ENCODE measurements at places on chromosomes 3 and 15.

DNA sequence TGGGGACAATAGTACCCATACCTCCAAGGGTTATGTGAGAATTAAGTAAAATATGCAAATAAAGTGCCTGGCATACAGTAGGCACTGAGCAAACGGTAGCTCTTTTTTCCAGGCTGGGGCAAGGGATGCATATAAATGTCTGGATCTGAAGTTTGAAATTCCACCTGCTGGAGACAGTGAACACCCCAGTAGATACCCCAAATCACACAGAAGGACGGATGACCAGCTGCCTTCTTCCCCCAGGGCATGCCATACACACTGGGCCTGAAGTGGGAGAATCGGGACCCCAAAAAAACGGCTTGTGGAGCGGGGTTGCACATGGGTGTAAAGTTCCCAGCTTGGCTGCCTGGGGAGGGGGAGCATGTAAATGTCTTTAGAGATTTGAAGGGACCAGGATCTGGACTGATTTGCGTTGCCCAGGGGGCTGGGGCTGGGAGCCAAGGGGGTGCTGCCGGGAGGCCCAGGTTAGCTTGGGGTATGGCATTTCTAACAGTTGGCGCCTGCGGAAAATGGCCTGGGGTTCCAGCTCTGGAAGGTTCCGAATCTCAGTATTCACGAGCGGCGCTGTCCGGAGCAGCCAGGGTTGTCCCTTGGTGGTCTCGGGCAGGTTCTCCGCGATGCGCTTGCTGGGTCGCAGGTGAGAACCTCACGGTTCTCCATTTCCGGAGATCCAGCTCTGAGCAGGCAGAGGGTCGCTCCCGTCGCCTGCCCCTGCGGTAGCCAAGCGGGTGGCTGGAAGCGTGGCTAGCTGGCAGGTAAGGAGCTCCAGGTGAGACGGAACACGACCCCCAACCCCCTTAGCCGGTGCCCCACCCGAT is 42.6 kb upstream of the POLG start:
- no peak for DNase-seq

- DNase-seq = no peak
Observed at GRCh38 chr3:173826901-173827609, 429.5 kb downstream of the NLGN1 start.

- no peak for DNase-seq
Observed at GRCh38 chr3:45878124-45878523, 8.2 kb upstream of the CCR9 start.

- DNase-seq = no peak
Observed at GRCh38 chr3:167559924-167560323, 86.1 kb upstream of the SERPINI2 start.

DNA sequence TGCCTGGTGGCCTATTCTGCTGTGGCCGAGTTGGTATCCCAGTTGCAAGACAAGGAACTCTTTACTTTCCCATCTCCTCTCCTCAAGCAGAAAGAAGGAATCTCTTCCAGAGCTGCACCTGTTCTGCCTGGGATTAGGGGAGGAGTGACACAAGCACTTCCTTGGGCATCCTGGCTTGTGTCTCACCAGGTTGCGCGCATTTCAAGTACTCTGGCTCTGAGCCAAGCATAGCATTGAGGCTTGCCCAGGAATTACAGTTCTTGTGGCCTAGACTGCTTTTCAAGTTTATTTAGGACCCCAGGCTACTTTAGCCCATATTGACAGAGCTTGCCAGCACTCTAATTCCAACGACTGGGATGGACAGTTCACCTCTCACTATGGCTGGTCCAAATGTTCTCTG is 150.5 kb downstream of the RSRC1 start:
- DNase-seq = no peak

- no peak for DNase-seq
Observed at GRCh38 chr15:91688811-91689210, 164.7 kb upstream of the SLCO3A1 start.

DNA sequence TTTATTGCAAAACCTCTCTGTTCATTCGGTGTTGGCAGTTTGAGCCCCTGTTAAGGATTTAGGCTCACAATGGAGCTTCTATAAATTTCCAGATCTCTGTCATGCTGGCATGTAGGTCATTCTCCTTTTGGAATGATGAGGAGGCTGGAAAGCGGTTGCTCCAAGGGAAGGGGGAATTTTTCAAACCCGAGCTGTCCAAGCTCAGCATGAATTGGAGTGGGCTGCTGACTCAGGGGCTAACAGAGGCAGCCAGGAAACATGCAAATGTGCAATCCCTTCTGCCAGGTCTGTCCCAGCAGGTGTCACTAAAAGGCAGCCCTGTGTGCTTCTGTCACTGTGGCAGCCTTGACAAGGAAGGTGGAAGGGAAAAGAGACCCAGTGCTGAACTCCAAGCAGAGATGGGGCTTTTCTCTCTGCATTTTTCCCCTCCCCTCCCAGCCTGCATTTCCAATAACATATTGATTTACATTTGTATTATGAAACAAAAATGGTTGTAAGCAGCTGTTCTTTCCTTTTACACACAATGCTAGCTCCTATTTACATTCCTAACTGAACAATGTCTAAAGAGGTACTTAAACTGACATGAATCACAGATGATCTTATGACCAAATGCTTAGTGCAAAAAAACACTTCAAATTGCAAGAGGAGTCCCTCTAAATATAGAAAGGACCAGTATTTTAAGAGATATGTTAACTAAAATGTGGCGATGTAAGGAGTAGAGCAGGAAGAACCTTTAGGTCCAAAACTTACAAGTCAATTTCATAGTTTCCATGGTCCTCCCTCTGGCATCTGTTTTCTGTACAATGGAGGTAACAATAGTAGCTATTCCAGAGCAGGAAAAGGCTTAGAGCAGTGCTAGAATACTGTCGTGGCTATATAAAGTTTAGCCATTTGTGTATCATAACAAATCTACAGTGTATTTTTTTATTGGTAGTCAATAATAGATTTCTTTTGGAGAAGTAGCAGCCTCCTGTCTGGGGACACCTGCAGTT is 84.5 kb upstream of the ATP10A start:
- DNase-seq = no peak

DNA sequence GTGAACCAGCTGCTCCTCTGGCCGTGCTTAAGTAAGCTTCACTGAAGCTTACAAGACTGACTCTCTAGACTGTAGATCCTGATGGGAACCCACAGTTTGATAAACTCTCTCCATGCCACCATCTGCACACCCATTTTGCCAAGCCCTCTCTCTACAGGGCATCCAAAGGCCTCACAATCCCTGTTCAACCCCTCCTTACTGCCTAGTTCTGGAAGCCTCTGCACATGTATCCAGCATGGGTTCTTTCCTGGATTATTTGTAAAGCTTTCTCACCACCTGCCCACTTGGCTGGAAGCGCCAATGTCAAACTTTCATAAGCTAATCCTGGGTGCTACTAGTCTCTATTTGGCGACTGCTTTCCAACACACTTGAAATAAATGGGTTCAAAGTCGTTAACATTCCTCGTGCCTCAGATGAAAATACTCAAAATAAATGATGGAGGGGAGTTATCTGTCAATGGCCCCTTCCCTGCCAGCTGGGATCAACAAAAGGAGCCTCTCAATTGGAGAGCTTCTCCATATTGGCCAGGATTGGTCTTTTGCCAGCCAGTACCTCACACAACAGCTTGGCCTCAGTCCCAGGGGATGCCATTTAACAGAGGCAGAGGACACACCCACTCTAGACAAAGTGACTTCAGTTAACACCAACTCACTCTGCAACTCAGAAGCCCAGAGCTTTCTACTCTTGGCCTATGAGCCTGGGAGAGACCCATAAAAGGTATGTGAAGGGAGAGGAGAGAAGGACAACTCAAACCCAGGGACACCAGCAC is 48.1 kb downstream of the SH3BP5 start:
- DNase-seq = no peak

- DNase-seq = peak; percentile 34
Observed at GRCh38 chr3:112136959-112137693, 4.1 kb upstream of the GCSAM start.

GRCh38 chr3:430186-430585 is 233.6 kb downstream of the CHL1 start:
- DNase-seq = no peak

DNA sequence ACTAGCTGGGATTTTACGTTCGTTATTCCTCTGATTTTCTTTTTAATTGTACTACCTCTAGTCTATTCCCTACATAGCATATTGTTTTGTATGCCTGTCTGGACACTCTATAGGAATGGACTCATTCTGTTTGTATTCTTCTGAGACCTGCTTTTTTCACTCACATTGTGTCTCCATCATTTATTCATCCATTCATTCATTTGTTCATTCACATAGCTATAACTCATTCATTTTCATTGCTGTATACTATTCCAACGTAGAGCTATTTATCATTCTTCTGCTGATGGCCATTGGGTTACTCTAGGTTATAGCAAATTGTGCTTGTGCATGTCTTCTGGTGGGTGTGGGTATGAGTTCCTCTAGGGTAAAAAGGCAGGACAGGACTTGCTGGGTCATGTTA is 74.0 kb upstream of the SLC6A6 start:
- DNase-seq = no peak

DNA sequence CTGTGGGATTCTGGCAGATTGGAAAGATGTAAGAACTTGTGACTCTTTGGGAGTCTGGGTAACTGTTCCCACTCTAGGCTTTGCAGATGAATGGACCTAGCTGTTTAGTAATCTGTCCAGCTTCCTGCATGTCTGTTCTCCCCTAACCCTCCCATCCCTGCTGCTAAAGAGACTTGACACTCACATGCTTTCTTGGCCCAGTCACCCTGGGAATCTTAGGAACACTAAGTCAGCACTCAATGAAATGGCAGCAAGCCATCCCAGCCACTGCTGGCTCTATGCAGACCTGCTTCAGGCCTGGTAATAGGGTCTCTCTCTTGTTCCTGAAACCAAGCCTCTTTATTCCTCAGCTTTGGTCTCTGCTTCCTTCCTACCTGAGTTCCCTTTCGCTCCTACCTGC is 63.7 kb upstream of the THSD4 start:
- DNase-seq = no peak

DNA sequence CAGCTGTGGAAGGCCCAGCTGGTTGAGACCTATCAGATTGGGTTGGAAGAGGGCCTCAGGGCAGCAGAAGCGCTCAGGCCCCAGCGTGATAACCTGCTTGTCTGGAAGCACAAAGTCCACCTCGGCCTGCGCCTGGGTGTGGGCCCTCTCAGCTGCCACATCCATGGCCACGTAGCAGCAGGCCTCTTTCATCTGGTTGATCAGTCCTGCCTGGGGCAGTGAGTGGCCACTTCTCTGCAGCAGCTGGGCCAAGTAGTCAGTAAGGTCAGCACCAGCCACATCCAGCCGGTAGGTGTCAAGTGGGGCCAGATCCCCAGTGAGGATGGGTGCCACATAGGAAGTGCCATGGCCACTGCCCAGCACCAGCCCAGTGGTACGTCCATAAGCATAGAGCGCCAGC is 3.9 kb upstream of the CAMKV start:
- no peak for DNase-seq

- no peak for DNase-seq
Observed at GRCh38 chr3:190301591-190301990, 20.7 kb downstream of the CLDN1 start.

DNA sequence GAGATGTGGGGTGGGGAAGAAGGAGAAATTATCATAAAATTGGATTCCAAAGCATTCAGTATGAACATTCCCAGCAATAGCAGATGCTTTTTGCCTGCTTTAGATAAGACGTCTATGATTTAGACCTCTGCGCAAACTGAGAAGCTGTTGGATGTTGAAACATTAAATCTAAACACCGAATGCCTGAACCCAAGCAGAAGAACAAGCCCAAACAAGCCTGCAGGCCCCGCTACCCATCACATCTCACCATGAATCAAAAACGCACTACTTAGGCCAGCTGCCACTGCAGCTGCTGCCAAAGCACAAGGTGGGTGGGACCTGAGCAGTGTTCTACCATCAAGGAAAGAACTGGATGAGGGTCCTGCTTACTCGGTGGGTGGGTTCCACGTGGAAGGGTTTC is 24.4 kb upstream of the THBS1 start:
- no peak for DNase-seq

All from renal cortex interstitium (tissue), 15 donors.